ENCODE measurements at places on chromosomes 1 and 21. TPM values are rescaled to one million over a fixed set of nuclear protein-coding genes. Genes with fewer than 3 reads are reported as not detected.

GRCh38 chr1:243343970-243344937, 88.4 kb downstream of the SDCCAG8 start:
- DNase-seq: peak; percentile 49

DNA sequence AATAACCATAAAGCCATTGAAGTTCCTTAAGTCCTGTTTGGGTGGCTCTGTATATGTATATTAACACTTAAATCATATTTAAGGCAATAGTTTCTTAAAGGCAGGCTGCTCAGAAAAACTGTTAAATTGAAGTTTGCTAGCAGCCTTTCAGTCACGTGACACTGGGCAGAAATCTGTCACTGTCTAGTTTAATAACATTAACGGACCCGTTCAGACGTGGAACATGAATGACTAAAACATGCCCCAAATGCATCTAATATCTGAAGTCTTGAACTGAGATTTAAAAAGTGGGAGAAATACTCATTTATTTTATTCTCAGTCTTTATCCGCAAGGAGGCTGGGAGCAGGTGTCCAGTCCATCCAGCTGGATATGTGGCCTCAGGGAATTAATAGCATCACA, 3.3 kb upstream of the SPATA1 start:
- no peak for DNase-seq

DNA sequence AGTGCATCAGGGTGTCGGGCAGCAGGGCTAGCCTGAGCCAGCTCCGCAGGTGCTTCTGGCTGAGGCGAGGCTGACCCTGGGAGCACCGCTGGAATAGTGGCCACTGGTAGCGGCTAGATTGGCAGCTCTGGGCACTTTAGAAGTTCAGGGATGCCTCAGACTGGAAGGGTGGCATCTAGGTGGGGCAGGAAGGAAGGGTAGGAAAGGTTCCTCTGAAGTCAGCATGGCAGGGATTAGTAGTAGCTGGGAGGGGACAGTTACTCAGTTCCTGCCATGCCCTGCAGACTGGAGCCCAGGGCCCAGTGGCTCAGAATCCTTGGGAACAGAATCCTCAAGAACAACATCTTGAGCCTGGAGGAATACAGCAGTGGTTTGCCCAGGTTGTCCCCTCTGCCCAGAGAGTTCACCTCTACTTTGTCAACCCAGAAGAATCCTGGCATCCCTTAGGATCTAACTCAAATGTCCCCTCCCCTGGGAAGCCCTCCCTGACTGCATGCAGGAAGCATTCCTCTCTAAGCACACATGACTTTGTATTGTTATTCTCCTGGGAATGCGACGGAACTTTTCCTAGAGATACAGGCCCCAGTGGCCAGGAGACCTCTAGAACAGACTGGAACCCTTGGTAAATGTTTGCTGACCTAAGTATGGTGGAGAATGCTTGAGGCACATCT, 39.5 kb upstream of the BCAR3 start:
- peak; percentile 38 for DNase-seq

GRCh38 chr1:28370239-28371009, 884 bp downstream of the PHACTR4 start:
- DNase-seq: peak; percentile 55

GRCh38 chr1:191641420-191642260, 516.6 kb upstream of the RGS18 start:
- peak; percentile 7 for DNase-seq

DNA sequence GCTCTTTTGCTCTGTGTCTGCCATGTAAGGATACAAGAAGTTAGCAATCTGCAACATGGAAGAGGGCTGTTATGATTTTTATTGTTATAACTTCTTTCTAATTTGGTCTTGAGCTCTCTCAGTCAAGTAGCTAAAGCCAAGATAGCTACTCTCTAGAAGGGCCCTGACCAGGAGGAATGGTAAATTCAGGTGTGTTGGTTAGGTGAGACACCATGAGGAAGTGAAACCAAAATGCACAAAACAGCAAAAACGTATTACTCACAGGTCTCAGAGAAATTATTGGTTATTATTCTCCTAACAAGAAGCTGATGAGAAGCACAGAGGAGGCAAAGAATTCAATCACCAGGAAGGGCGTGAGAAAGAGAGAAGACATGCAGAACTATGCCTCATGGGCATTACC, 51.8 kb upstream of the INSL5 start:
- DNase-seq: no peak

GRCh38 chr1:155706139-155706538, 17.2 kb downstream of the DAP3 start:
- DNase-seq: peak; percentile 50

DNA sequence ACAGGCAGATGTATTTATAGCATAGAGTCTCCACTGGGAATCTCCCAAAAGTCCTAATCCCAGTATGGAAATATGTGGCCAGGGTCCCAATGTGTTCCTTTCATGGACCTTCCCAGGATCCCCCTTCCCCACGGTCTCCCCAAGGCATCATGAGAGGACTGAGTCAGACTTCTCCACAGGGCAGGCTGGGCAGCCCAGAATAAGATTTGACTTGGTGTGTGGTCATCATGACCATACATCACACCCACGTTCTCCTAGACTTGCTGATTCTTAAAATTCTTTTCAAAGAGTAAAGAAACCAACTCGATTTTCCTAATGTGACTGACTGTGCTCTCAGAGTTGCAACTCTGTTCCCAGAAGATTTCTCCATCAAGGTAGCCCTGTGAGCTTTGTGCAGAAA, 93.9 kb upstream of the CD34 start:
- no peak for DNase-seq

DNA sequence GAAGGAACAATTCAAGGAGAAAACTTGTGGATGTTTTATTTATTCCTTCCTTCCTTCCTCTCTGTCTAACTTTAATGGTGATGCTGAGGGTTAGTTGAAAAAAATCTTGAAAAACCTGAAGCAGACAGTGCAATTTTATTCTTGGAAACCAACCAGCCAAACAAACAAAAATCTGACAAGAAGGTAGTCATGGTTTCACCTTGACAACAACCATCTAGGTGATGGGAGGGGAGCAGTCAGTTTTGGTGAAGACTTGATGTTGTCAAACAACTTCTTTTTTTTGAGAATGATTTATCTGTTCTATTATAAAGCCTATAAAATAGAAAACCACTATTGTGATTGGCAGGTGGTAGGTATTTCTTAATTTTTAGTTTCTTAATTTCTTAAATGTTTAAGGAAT, 92.4 kb upstream of the GPR88 start:
- no peak for DNase-seq

- DNase-seq: no peak
Observed at GRCh38 chr1:54272772-54273091, 72.8 kb downstream of the MRPL37 start.

GRCh38 chr1:200960236-200960947, 63.1 kb downstream of the KIF21B start:
- DNase-seq: no peak

- DNase-seq: no peak
Observed at GRCh38 chr1:231722356-231722755, 95.8 kb downstream of the DISC1 start.

GRCh38 chr1:8396786-8397406, 79.0 kb downstream of the SLC45A1 start:
- DNase-seq: peak; percentile 91

DNA sequence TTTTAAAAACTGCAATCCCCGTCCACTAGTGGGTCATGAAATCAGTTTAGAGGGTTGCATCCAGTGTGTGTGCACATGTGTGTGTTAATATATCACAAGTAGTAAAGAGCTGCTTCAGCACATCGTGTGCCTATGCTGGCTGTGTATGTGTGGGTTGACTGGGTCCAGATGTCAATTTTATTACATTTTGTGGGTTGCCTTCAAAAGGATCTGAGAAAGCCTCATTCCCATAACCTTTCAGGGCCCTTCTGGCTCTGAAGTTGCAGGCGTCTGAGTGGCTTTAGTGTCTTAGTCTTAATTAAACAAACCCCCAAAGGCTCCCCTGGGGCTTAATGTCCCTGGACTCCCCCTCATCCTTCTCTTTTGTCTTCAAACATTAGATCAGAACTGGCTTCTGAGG, 19.8 kb downstream of the PLA2G2D start:
- DNase-seq: no peak

- DNase-seq: no peak
Observed at GRCh38 chr1:232965124-232965911, 14.9 kb downstream of the NTPCR start.

SPRR2E gene
- not detected for total RNA-seq

SLC19A1 gene
- total RNA-seq: 18.0 TPM

SLAMF1 gene
- not detected for total RNA-seq

TMCO4 gene
- total RNA-seq: 19.1 TPM

DNAJC6 gene
- total RNA-seq: 0.06 TPM

KRTCAP2 gene
- 94.8 TPM for total RNA-seq

Measured in SJSA1 (cell line).